ENCODE measurements at places on chromosomes 4 and X. TPM values are rescaled to one million over a fixed set of nuclear protein-coding genes. Genes with fewer than 3 reads are reported as not detected.

DNA sequence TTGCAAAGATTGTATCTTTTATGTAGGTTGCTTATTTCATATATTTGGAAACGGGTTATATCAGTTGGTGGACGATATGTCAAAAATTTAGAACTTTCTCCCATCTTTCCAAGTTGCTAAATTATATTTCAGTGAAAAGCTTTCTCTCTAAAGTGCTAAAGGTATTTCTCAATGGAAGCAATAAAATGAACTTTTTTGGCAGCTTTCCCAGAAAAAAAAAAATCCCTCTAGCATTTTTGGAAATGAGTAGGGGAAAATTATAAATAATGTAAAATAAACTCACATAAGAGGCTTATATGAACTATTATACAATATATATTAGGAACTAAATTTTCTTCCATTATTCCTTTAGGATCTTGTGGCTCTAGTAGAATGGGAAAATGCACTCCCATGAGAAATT lies 152.2 kb downstream of the GRID2 start:
- no peak for DNase-seq

SLC26A1 gene
- 0.75 TPM for total RNA-seq

GRCh38 chrX:27924718-27925117 lies 56.5 kb downstream of the DCAF8L1 start:
- no peak for DNase-seq

SATL1 gene
- 0.38 TPM for total RNA-seq

GRCh38 chr4:44415251-44415650 lies 33.4 kb downstream of the KCTD8 start:
- DNase-seq = peak; percentile 44

FABP2 gene
- not detected for total RNA-seq

GRCh38 chr4:57308301-57308700 lies 198.1 kb upstream of the IGFBP7 start:
- DNase-seq = no peak

- DNase-seq = peak; percentile 90
Measured at GRCh38 chrX:72245461-72246089, 6.7 kb upstream of the ERCC6L start.

DMRTC1B gene
- total RNA-seq = 0.80 TPM

DNA sequence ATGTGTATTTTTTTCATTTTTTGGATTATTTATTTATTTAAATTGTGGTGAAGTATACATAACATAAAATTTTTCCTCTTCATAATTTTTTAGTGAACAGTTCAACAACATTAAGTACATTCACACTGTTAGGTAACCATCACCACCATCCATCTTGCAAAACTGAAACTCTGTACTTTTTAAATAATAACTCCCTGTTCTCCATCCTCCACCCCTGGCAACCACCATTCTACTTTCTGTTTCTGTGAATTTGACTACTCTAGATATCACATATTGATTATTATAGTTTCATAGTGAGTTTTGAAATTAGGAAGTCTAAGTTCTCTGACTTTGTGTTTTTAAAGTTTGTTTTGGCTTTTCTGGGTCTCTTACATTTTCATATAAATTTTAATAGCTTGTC lies 89.3 kb upstream of the STX18 start:
- no peak for DNase-seq

GRCh38 chr4:128840711-128841318 lies 31.3 kb downstream of the JADE1 start:
- DNase-seq = peak; percentile 43

- DNase-seq = no peak
Measured at GRCh38 chr4:177001271-177002175, 208.8 kb upstream of the VEGFC start.

DNA sequence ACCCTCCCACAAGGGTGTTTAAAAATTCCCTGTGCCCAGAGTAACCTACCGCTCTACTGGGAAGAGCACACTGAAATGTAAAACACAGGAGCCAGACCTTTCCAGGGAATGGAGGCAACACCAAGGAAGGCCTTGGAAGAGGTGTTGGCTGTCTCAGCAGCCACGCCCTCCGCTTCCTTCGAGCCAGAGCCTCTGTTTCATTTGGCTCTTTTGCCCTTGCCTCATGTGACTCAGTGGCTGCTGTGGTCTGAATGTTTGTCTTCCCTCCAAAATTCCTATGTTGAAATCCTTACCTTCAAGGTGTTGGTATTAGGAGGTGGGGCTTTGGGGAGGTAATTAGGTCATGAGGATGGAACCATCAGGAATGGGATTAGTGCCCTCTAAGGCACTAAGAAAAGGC lies 11.3 kb downstream of the SCD5 start:
- peak; percentile 39 for DNase-seq

All from endodermal cell (in vitro differentiated cells).